Stimulated activated CD4-positive, alpha-beta T cell treated with anti-CD3 and anti-CD28 coated beads, Interleukin-1b, Interleukin-23, amount 100 ng/mL, for 48 hours (primary cell): ENCODE measurements at places on chromosomes 7 and 10.

- DNase-seq: no peak
Measured at GRCh38 chr7:47421456-47421855, 160.5 kb downstream of the TNS3 start.

- no peak for DNase-seq
Measured at GRCh38 chr7:131919920-131920709, 363.7 kb upstream of the PODXL start.

GRCh38 chr10:6388261-6388893 is 185.6 kb downstream of the PFKFB3 start:
- no peak for DNase-seq

- no peak for DNase-seq
Measured at GRCh38 chr7:92622030-92622429, 31.8 kb upstream of the FAM133B start.

- no peak for DNase-seq
Measured at GRCh38 chr7:117019786-117020590, 66.7 kb downstream of the ST7 start.

DNA sequence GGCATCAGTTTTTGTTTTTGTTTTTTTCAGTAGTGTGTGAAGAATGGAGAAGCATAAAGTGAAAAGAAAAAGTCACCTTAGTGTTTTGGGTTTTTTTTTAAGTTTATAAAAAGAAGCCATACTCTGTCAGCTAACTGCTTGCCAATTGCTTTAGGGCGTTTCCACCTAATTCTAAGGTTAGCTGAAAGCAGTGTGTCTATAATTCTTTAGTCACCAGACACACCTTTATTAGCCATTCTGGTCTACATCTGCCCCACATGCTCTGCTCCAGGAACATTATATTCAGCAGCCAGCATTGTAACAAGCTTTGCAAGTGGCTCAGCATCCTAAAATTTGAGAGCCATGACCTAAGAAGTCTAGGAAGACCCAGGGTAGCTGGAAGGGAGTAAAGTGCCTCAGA is 14.1 kb upstream of the SLC16A12 start:
- DNase-seq: no peak

DNA sequence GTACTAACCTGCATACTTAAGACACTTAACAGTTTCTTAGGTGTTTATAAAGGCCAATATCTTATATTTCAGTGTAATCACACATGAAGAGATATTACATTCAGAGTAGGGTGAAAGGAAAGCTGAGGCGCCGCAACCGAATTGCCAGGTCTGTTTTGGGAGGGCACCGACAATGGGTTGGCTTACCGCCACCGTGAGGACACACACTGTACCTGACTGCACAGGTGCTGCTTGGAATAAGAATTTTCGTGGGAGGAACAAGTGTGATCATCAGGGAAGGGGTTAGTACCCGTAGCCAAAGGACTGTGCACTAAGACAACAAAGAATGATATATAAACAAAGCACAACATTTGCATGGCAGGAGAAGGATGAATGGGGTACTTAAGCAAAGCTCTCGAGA is 591.8 kb downstream of the SUGCT start:
- no peak for DNase-seq

DNA sequence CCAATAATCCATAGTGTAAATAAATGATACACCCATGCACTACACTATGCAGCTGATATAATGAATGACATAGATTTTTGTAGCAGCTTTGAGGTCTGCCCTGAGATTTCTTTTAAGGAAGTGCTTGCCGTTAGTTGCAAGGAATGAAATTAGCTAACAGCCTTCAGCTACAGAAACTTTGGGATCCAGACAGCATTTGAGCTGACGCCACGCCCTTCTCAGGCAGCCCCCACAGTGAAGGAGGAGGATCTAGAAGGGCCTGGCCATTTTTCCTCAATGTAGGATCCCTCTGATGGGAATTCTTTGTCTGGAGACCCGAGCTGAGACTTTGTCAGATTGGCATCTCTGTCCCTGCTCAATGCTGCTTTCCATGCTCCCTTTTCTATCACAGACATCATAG is 6.1 kb upstream of the PDK4 start:
- no peak for DNase-seq

- no peak for DNase-seq
Measured at GRCh38 chr7:71633551-71634008, 501.6 kb downstream of the GALNT17 start.

DNA sequence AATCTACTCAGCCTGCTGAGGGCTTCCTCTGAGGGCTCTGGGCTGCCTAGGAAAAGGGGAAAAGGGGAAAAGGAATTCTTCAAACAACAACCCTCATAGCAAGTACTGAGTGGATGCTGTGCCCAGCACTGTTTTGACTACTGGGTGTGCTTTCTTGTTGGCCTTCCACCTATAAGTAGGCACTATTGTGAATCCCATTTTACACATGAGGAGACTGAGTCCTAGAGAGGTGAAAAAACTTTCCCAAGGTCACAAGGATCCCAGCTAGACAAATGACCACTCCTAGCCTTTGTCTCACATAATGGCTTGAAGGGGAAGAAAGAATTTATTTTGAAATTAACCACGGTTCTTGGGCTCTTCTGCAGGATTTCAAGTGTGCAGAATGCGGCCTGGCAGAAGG is 17.1 kb downstream of the FGF8 start:
- DNase-seq: no peak

GRCh38 chr10:58546722-58547445 is 34.2 kb downstream of the BICC1 start:
- DNase-seq: no peak

DNA sequence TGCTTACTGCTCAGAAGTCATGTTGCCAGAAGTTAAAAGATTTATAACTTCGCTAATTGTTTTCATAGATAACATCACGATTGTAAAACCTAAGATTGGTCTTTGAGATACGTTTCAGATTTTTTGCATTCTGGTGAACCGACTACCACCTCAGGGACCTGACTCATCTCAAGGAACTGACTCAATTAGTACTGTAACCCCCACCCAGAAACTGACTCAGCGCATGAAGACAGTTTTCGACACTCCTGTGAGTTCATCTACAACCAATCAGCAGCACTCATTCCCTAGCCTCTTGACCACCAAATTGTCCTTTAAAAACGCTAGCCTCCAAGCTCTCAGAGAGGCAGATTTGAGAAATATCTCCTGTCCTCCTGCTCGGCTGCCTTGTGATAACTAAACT is 72.3 kb downstream of the ELMO1 start:
- DNase-seq: peak; percentile 71

DNA sequence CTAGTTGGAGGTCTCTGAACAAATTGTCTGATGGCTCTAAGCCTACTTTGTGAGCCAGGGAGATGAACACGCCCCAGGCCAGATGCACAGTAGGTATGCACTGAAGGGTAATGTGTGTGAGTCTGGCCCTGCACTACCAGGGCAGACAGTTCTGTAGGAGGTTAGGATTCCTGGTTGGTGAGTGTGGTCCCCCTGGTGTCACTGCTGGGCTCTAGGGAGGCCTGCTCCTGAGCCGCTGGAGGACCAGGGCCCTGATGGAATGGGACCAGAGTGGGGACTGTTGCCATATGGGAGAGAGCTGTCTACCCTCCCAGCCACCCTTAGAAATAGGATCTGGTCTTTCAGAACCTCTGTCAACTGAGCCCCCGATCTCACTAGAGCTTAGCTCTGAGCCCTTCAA is 42.0 kb downstream of the CDH23 start:
- DNase-seq: no peak

- no peak for DNase-seq
Measured at GRCh38 chr7:72211175-72211574, 201.0 kb downstream of the CALN1 start.

DNA sequence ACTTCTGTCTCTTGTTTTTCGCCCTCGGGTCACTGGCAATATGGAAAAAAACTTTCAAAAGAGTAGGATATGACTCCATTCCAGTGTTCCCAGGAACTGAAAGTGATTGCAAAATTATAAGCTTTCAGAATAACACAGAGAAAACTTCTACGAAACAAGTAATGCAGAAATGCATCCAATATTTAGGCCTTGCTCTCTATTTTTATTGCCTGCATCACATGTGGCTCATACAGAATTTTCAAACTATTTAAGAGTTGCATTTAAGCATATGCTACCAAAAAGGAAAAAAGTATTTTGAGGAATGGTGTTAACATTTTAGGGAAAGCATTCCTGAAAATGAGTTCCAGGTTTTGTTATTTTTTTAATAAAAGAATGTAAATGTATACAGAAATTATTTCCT is 228.0 kb downstream of the CACNB2 start:
- DNase-seq: no peak

- no peak for DNase-seq
Measured at GRCh38 chr10:80324086-80324485, 32.5 kb downstream of the DYDC1 start.

- no peak for DNase-seq
Measured at GRCh38 chr7:3217166-3217565, 83.9 kb upstream of the SDK1 start.

DNA sequence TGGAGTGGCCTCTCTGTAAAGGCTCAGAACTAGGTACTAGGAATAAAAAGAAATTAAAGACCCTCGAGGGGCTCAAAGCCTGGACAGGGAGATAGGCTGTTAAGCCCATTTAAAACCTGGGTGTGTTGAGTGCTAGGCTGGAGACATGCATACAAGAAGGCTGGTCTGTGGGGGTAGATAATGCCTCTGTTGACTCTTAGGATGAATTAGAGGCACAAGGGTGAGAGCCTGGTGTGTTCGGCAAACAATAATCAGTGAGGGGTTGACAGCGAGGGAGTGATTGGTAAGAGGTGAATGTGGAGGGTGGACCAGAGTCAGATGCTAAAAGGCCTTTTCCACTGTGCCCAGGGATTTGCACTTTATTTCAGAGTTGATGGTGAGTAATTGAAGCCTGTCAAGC is 12.7 kb downstream of the GSTO2 start:
- DNase-seq: no peak

- no peak for DNase-seq
Measured at GRCh38 chr10:3619241-3619640, 165.8 kb downstream of the KLF6 start.

DNA sequence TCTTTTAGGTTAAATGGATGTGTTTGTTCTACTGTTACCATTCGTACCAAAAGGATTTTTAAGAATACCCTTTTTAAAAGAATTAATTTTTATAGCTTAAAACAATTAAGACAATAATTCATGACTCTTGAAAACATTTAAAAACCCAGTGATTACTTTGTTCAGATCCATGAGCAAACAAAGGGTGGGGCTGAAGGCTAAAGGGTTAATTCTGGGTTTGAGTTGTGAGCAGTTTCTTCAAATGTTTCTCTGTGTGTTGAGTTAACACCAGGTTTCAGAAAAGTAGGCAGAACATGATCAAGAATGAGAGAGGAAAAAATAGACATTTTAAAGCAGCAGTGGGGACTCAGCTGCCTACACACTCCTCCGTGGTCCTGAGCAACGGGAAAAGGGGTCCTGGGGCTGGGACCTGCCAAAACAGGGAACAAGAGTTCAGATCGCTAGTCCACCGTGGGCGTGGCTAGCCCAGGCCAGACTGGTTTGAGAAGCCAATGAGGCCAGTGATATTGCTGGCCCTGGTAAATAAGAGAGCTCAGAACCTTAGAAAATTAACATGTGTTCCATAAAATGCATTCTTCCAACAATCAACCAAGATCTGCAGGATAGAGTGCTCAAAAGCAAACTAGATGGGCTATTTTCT is 14.9 kb upstream of the EZH2 start:
- DNase-seq: no peak

GRCh38 chr10:33482486-33482885 is 148.0 kb upstream of the NRP1 start:
- DNase-seq: no peak
